Thyroid gland (tissue), 4 donors: ENCODE measurements at places on chromosomes 2 and 18. TPM values are rescaled to one million over a fixed set of nuclear protein-coding genes. Genes with fewer than 3 reads are reported as not detected.

The ALLC gene
- not detected for total RNA-seq

The MC2R gene
- not detected for total RNA-seq

DNA sequence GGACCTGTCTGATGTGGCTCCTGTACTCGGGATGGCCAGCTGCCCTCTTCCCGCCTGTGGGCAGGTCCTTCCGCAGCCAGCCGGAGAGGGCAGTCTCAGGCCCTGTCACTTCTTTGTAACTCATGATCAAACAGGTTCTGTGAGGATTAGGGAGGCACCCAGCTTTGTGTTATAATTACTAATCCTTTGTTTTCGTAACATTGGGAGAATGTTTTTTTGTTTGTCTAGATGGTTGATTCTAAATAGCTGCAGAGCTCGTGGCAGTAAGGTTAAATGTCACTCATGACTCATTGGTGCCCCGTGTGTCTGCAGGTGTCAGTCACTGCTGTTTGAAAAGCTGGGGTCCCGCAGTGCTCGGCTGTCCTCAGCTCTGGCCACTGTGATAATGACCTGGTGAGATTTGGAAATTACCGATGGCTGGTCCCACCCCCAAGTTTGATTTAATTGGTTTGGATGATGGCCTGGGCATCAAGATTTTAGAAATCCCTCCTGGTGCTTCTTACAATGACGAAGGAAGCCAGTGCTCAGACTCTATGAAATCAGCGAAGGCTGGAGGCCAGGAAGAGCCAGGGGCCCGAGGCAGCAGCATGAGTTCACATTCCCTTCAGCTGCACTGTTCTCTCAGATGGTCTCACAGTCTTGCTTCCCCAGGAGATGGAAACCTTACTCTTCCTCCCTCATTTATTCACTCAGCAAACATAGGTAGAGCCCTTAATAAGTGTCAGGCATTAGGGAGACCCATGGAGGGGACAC is 172.8 kb downstream of the VAPA start:
- H3K27ac ChIP-seq: no peak overlapping the region
- H3K27me3 ChIP-seq: no peaks in the 10 kb centered on the region
- H3K4me3 ChIP-seq: no peak overlapping the region
- H3K4me1 ChIP-seq: no peaks in the 10 kb centered on the region

DNA sequence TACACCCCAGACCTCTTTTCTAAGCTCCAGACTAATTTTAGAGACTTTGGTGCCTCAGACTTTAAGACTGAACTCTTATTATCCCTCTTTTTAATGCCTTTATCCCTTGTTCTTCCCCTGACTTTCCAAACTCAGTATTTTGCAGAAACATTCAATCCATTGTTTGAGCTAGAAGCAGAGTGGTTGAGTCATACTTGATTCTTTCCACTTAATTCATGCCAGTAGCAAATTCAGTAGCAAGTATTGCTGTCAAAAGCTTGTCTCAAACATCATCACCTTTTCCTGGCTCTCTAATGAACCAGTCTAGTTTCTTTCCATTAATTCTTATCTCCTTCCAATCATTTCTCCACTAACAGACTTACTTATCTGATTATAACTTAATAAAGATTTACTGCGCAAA is 699.7 kb upstream of the ZNF804A start:
- H3K4me3 ChIP-seq: no peak overlapping the region
- H3K36me3 ChIP-seq: no peaks in the 10 kb centered on the region
- no peaks in the 10 kb centered on the region for H3K27me3 ChIP-seq
- no peak overlapping the region for H3K27ac ChIP-seq
- no peak for DNase-seq

GRCh38 chr2:217095511-217096205 is 235.8 kb upstream of the TNP1 start:
- DNase-seq: no peak
- H3K4me1 ChIP-seq: no peaks in the 10 kb centered on the region
- no peaks in the 10 kb centered on the region for H3K36me3 ChIP-seq
- H3K27ac ChIP-seq: no peak overlapping the region
- H3K4me3 ChIP-seq: no peak overlapping the region
